ENCODE measurements at places on chromosomes 5 and 9.

- DNase-seq: no peak
Measured at GRCh38 chr5:181197326-181197951, 7.6 kb downstream of the TRIM7 start.

GRCh38 chr5:112253478-112254250 lies 165.4 kb downstream of the EPB41L4A start:
- no peak for DNase-seq

GRCh38 chr9:13735181-13735580 lies 455.7 kb upstream of the MPDZ start:
- no peak for DNase-seq

DNA sequence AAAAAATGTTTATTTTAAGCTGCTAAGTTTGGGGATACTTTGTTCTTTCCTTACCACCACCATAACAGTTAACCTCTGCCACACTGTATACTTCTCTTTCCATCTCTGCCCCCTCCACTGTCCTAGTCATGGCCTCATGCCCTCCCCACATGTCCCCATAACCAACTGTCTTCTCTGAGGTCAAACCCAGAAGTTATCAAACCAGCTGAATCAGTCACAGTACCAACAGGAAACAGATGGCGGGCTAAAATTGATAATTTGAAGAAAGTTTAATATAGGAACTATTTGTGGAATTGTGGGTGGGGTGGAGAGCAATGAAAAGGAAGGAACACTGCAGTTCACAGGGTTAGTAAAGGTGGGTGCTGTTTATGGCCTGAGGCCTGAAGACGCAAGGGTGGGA lies 5.7 kb upstream of the DCTN4 start:
- DNase-seq: no peak

- no peak for DNase-seq
Measured at GRCh38 chr5:32446630-32447029, 2.1 kb upstream of the ZFR start.

Measured in activated CD8-positive, alpha-beta memory T cell treated with anti-CD3 and anti-CD28 coated beads for 1 hour (primary cell).